ENCODE measurements at places on chromosomes 12 and 14.
A peak's percentile ranks its signal among the peaks of the same experiment; 100 is the strongest.

GRCh38 chr12:8064131-8064530 is 2.0 kb downstream of the C3AR1 start:
- peak; percentile 13 for DNase-seq

DNA sequence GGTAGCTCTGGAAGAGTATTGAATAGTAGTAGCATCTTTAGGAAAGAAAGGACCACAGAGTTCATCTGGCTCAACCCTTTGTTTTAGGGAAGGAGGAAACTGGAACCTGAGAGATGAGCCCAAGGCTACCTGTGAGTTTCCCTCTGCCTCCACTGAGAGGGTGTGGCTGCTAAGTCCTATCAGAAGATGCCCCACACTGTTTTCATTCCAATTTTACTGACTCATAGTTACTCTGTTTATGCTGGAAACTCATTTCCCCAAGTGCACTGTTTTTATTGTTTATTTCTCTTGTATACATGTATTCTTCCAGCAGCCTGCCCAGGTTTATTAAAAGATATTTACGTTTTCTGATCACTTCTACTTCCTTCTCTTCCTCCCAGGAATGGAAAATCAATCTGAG is 127.4 kb upstream of the ARHGAP5 start:
- DNase-seq: no peak

DNA sequence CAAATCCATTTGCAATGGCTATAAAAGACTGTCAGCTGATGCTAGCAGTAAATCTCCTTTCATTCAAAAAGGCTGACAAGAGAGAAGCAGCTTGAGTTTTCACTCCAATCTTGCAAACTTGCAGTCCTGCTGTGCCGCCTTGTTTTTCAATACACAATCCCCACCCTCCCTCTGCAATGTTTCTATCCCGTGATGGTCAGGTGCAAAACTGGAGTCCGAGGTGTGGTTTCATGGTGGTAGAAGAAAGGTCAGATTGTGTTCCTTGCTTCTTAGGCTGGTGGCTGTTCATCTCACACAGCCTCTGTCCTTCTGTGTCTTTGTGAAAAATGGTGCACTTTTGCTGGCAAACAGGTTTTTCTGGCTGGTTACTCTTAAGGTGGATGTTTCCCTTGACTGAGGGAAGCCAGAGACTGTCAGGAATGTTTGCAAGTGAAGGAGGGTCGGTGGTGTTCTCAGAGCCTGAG is 27.7 kb upstream of the TBX3 start:
- no peak for DNase-seq

- DNase-seq: no peak
Observed at GRCh38 chr14:96739200-96739910, 57.8 kb upstream of the VRK1 start.

DNA sequence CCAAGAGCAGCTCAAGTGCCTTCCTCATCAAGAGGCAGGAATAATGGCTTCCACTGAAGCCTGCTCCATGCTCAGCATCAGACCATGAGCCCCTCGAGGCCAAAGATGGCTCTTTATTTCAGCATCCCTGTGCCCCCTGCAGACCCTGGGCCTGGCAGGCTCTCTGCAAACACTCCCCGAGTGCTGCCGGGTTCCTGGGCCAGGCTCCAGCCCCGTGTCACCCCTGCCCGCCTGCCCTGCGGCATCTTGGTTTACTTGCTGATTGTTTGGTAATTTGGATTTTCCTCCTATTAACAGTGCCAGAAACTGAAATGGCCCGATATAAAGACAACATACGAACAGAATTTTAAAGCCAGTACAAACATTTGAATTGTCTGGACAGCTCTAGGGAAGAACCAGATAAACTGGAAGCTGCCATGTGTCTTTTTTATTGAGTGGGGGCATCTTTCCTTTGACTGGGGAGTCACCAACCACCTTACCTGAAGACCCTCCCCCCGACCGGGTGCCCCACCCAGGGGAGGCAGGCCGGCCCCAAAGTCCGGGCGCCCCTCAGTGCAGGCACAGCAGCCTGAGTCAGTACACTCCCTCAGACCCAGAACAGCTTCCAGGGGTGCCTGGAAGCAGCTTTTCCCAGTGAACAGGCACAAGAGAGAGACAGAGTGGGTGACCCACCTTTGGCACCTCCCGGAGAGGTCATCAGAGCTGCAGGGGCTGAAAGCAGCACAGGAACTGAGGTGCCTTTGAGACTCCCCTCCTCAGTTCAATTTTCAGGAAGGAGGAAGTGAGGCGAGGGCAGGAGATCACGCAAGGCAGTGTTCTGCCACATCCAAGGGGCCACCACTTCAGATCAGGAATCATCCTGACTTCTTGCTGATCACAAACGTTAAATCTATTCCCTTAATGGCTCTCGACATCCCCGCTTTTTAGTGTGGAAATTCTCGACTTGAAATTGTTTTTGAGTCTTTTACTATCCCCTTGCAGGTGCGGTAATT is 30.6 kb downstream of the ITPK1 start:
- DNase-seq: no peak

DNA sequence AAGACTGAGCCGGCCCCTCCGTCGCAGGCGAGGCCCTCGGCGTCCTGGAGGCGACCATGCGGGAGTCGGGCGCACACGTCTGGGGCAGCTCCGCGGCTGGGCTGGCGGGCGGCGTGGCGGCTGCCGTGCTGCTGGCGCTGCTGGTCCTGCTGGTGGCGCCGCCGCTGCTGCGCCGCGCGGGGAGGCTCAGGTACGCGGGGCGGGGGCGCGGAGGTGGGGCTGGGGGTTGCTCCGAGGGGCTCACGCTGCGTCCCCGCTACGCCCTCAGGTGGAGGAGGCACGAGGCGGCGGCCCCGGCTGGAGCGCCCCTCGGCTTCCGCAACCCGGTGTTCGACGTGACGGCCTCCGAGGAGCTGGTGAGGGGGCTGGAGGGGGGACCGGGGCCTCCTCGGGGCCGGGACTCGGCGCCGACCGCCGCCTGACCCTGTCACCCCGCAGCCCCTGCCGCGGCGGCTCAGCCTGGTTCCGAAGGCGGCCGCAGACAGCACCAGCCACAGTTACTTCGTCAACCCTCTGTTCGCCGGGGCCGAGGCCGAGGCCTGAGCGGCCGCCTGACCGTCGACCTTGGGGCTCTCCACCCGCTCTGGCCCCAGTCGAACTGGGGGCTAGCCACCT is 7.8 kb downstream of the AMN start:
- no peak for DNase-seq

GRCh38 chr12:82027612-82028011 is 268.5 kb upstream of the PPFIA2 start:
- DNase-seq: no peak

GRCh38 chr12:57899010-57899662 is 42.2 kb upstream of the ATP23 start:
- peak; percentile 94 for DNase-seq

DNA sequence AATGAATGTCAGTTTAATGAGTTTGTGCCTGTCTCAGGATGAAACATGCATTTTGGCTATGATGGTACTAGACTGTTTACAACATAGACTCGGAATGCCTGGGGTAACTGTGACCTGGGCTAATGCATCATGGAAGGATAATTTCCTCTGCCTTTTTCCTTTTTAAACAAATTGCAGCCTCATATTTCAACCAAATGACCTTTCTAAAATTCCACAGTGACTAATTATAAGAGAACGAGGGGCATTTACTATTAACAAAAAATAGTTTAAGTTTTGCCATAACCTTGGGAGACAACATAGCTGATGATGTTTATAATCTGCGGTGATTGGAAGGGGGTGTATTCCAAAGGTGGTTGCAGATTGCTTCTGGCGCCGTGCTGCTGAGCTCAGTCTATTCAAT is 1140.5 kb downstream of the GALC start:
- no peak for DNase-seq

GRCh38 chr12:113464852-113465719 is 6.6 kb downstream of the LHX5 start:
- no peak for DNase-seq

GRCh38 chr12:88393017-88393767 is 187.1 kb downstream of the KITLG start:
- DNase-seq: peak; percentile 44

DNA sequence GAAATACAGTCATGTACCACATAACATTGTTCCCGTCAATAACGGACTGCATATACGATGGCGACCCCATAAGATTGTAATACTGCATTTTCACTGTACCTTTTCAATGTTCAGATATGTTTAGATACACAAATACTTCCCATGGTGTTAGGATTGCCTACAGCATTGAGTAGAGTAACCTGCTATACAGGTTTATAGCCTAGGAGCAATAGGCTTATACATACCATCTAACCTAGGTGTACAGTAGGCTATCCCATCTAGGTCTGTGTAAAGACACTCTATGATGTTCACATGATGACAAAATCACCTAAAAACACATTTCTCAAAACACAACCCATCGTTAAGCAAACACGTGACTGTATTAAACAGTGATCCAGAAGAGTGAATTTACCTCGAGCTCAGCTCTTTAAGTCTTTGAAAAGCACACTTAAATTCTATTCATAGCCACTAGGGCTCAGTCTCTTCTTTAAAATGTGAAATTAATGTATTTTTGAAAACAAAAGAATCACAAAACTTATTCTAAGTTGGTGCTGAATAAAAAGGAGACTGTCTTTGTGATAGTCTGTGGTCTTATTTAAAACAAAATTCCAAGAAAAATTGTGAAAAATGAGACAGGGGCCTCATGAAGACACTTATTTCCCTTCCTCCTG is 239.1 kb upstream of the ARID2 start:
- no peak for DNase-seq

- DNase-seq: no peak
Observed at GRCh38 chr14:33342299-33342974, 403.8 kb downstream of the NPAS3 start.

DNA sequence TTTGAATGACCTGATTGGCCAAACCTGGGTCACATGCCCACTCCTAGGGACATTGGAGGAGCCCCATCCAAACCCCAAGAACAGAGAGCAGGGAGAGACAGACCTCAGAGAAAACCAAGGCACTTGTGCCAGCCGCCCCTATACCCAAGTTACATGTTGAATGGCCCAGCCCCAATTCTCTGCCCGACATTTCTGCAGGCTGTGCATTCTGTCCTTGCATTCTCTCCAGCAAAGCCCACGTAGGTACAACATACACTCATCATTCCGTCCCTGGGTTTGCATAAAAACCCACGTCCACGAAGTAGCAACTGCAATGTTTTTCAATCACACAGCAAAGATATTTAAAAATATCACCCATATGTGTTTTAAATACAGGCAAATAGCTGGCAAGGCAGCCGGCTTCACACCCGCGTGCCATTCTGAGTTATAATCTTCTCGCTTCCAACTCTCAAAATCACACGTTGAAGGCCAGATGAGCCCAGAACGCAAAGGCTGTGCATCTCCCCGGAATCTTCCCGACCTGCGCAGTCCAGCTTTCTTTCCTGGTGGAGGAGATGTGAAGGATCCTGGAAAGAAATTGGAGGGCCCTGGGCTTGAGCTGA is 91.7 kb upstream of the MYL2 start:
- DNase-seq: no peak

GRCh38 chr14:21098076-21098891 is at the start of gene ZNF219:
Gene ZNF219 (minus strand): TSS chr14:21098655. CDS start chr14:21093591, 5,064 bp downstream.
- no peak for DNase-seq

- DNase-seq: no peak
Observed at GRCh38 chr12:108832730-108833354, 24.5 kb downstream of the SSH1 start.

DNA sequence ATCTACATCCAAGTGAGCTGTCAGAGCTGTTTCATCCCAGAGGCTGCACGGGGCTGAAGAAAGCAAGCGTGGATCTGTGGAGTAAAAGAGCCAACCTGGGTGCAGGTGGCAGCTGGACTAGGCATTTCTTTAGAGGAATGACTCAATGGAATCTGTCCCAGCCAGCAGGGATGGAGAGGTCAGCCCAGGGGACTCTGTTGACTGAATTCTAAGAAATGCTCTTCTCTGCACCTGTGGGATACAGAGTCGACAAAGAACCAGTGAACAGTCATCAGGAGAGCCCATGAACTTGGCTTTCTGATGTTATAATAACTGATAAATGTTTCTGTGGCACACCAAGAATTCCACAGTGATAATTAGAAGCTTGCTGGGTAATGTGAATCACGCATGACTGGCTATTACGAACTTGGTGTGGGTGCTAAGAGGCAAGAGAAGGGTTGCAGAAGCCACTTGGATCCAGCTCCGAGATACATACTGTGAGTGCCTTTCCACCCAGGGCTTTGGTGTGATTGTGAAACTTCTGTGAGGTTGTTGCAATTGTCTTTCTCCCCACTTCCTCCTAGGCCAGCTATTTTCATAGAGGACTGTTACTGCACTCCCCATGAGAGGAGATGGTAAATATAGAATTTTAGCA is 16.2 kb downstream of the PYGL start:
- no peak for DNase-seq

- DNase-seq: no peak
Observed at GRCh38 chr12:53676656-53677015, 753 bp upstream of the ATP5MC2 start.

DNA sequence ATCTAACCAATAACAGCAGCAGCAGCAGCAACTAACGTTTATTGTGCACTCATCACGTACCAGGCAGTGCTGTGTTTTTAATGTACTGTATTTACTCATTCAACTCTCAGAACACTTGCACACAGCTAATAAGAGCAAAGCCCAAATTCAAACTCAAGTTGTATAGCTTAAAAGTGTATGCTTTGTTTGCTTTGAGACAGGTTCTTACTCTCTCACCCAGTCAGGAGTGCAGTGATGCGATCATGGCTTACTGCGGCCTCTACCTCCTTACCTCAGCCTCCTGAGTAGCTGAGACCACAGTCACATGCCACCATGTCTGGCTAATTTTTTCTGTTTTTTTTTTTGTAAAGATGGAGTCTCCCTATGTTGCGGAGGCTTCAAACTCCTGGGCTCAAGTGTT is 105.4 kb downstream of the PAPLN start:
- no peak for DNase-seq

DNA sequence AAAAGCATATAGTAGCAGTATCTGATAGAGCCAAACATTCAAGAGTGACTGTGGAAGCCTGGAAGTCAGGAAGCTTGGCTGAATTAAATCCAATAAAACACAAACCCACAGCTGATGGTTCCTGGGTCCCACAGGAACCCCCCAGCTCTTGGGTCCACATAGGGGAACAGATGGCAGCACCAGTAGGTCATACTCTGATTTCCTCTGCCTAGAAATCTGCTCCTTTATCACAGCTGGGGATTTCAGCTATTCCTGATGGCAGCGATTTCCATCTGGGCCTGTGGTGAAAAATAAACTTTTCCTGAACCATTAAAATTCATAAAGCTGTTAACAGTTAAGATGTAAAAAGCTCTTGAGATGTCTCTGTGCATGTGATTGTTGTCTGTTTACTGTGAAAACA is 202.0 kb upstream of the FRMD6 start:
- DNase-seq: no peak

DNA sequence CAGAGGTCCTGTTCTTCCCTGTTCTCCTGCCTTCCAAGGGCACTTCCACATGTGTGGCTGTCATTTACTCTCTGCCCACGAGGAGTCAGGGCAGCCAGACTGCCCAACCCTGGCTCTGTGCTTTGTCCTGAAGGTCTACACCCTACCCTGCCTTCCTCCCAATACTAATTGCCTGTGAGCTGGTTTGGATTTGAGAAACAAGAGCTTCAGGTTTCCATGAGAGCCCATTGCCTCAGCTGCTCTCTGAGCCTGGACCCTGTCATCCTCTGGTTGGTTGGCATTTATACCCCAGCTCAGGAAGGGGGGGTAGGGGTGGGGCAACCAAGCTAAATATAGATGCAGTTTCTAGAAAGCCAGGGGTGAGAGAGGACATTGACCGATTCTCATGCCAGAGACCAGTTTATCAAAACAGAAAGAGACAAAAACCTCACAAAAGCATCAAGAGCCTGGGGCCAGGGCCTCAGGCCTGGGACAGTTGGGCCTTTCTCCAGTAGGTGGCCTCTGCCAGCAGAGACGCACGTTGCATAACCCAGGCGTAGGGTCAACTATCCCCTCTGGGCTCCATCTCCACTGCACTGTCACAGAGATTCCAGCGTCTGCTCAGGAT is 34.5 kb downstream of the VDR start:
- peak; percentile 83 for DNase-seq

- no peak for DNase-seq
Observed at GRCh38 chr14:53601409-53601808, 355.2 kb downstream of the BMP4 start.

Measured in MM.1S (cell line).